ENCODE measurements at places on chromosomes 11 and 22.

DNA sequence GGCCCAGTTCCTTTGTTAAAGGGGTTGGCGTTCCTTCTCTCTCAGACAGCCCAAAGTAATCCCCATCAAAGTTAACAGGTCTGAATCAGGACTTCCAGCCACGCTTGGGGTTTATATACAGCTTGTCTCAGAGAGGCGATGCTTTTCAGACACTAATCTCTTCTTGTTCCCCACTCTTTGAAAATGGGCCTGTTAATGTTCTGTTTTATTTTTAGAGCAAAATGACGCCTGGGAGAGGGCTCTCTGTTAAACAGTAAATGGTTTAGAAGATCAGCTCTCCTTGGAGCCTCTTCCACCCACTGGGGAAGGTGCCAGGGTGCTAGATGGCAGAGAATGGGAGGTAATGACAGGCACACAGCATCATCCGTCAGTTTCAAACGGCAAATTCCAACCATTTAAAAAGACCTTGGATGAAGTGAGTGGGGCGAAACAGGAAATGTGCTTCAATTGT, 235.9 kb upstream of the NARS2 start:
- DNase-seq, result no peak

- no peak for DNase-seq
Observed at GRCh38 chr11:120128392-120129119, 9.4 kb downstream of the TRIM29 start.

- no peak for DNase-seq
Observed at GRCh38 chr22:24883432-24883831, 63.1 kb downstream of the LHFPL7 start.

DNA sequence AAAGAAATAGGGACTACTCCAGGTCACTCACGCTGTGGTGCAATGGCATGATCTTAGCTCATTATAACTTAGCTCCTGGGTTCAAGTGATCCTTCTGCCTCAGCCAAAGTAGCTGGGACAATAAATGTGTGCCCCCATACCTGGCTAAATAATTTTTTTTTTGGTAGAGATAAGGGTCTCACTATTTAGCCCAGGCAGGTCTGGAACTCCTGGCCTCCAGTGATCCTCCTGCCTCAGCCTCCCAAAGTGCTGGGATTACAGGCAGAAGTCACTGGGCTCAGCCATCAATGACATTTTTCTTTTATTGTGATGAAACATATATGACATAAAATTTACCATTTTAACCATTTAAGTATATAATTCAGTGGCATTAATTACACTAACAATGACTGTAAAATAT, 10.6 kb downstream of the SLC5A4 start:
- no peak for DNase-seq

- DNase-seq, result no peak
Observed at GRCh38 chr11:65868076-65868667, 4.4 kb downstream of the EFEMP2 start.

- DNase-seq, result no peak
Observed at GRCh38 chr22:25510876-25511275, 53.6 kb upstream of the GRK3 start.

DNA sequence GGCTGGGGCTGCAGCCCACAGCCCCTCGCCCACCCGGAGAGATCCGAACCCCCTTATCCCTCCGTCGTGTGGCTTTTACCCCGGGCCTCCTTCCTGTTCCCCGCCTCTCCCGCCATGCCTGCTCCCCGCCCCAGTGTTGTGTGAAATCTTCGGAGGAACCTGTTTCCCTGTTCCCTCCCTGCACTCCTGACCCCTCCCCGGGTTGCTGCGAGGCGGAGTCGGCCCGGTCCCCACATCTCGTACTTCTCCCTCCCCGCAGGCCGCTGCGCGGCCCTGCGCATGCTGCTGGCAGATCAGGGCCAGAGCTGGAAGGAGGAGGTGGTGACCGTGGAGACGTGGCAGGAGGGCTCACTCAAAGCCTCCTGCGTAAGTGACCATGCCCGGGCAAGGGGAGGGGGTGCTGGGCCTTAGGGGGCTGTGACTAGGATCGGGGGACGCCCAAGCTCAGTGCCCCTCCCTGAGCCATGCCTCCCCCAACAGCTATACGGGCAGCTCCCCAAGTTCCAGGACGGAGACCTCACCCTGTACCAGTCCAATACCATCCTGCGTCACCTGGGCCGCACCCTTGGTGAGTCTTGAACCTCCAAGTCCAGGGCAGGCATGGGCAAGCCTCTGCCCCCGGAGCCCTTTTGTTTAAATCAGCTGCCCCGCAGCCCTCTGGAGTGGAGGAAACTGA, 731 bp downstream of the GSTP1 start:
- DNase-seq, result no peak

DNA sequence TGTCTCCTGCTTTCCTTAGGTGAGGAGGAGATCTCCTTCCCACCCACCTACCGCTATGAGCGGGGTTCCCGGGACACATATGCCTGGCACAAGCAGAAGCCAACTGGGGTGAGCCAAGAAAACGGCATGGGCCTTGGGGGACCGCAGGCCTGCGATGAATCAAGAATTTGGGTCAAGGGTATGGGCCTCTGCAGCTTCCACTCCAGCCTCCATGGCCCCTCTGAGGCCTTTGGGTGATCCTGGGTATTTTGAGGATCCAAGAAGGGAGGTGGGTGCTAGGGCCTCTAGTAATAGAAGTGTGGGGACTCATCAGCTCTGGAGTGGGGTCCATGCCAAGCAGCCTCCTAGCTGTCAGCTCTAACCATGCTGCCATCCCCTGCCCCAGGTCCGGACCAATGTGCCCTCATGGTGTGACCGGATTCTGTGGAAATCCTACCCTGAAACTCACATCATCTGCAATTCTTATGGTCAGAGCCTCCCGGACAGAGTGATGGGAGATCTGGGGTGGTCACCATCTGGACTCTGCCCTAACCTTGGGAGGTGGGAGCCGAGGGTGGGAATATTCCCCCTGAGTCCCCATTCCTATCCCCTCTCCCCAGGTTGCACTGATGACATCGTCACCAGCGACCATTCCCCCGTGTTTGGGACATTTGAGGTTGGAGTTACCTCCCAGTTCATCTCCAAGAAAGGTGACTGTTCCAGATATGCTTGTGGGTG, 8.6 kb downstream of the INPPL1 start:
- no peak for DNase-seq

DNA sequence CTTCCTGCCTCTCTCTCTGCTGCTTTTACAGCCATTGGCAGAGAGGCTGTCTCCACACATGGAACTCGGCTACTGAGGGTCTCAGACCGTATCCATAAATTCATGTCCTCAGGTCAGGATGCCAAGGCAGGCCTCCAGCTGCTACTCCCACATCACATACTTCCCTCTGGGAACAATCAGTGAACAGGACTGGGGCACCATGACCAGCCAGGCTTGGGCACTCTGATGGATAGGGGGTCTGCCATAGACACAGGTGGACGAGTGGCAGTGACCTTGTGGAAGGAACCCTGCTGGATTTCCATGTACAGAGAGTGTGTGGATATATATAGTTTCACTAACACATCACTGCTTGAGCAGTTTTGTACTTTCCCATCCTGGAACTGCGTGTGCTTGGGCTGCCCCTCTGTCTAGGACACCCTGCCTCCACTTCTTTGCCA, 97.7 kb upstream of the PARVA start:
- DNase-seq, result no peak

DNA sequence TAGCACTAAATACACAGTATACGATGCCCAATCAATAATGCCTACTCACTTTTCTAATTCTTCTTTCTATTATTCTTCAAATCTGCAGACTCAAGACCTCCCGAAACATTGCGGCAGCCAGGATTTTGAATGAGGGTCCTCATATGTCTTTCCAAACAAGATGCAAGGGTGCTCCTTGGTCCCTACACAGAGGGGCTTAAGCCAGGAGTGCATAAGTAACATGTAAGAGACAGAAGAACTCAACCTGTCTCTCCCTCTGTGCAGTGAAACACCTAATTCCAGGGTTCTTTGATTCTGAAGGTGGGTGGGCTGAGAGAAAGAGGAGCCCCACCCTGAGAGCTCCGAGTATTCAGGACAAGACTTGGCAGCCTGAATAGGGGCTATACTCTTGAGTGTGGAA, 117.6 kb downstream of the ZNF280B start:
- DNase-seq, result no peak

GRCh38 chr11:28621753-28622152, 513.6 kb downstream of the METTL15 start:
- DNase-seq, result no peak

DNA sequence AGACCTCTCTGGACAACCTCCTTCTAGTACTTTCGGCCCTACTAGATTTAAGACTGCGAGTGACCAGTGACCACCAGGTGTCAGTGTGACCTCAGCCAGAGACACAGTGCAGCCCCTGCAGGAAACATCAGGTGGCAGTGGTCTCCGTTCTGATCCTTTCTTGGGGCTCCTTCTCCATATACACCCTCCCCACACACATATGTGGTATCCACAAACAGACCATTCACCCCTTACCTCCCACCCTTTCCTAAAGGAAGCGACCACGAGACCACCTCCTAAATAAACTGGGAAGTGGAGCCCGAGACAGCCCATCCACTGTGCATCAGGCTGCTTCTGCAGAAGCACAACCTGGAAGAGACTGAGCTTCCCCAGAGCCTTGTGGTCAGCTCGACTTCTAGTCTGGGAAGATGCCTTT, 38.5 kb upstream of the CYP2D6 start:
- peak; percentile 30 for DNase-seq

- no peak for DNase-seq
Observed at GRCh38 chr22:44383064-44383575, 70.4 kb upstream of the SHISAL1 start.

DNA sequence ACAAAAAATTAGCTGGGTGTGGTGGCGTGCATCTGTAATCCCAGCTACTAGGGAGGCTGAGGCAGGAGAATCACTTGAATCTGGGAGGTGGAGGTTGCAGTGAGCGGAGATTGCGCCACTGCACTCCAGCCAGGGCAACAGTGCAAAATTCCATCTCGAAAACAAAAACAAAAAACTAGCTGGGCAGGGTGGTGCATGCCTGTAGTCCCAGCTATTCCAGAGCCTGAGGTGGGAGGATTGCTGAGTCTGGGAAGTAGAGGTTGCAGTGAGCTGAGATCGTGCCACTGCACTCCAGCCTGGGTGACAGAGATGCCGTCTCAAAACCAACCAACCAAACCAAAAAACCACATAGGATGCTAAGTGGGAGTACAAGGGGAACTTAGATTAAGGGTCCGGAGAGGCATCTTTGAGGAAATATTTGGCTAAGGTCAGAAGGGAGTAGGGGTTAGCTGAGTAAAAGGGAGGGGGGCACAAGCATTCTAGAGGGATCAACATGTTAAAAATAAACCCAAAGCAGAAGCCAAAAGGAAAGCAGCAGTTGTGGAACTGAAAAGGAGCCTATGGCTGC, 10.2 kb downstream of the PHF5A start:
- DNase-seq, result no peak

GRCh38 chr22:36258701-36259614, 6.0 kb downstream of the APOL1 start:
- no peak for DNase-seq

- DNase-seq, result no peak
Observed at GRCh38 chr11:80778432-80778831, 1337.6 kb upstream of the TENM4 start.

DNA sequence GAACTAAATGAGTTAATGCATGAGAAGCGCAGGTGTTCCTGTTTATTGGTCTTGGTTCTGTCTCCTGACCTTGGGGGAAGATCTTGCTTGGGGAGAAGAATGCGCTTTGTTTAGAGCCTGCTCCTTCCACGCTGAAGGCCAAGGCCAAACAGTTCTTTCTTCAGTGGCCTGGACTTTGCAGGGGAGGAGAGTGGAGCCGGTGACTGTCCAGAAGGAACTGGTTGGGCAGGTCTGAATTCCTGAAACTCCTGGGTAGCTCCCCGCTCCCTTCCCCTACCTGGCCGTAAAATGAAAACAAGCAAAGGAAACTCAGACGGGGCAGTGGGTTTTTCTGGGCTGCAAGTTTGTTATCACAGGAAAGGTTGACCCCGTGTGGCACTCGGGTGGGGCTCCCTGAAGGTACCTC, 3.6 kb downstream of the ARHGAP8 start:
- DNase-seq, result no peak

DNA sequence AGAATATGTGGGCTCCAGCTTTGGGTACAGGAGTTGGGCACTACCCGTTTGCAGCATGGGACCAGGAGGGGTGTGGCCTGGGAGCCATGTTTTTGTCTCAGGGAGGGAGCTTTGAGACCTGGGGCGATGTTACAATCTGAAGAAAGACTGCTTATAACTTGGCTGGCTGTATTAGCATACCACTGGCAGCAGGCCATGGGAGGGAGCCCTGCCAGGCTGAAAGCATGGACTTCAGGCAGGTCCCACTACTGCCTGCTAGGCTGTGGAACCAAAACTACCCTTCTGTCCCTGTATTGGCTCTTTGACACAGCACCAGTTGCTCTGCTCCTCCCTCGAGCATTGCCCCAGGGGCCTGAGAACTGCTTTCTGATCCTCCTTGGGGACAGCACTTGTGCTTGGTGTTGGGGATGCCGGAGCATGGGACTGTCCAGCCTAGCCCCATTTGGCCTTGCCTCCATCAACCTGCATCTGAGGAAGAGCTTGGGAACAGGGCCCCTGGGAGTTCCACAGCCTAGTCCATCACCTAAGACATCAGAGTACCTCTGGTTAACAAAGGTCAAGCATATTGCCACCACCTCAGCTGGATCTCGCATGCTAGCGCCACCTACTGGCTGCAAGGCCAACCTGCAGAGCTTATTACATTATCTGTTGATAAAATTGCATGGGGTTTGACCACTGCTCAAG, 217.4 kb downstream of the SBF2 start:
- no peak for DNase-seq

- DNase-seq, result no peak
Observed at GRCh38 chr11:93032580-93032979, 63.1 kb downstream of the MTNR1B start.

- DNase-seq, result no peak
Observed at GRCh38 chr11:126354631-126355323, 709 bp upstream of the ST3GAL4 start.

GRCh38 chr11:111983187-111983986, 41.8 kb upstream of the DLAT start:
- DNase-seq, result no peak

- no peak for DNase-seq
Observed at GRCh38 chr11:16242806-16243205, 113.5 kb downstream of the SOX6 start.

Measured in stimulated activated CD8-positive, alpha-beta memory T cell treated with anti-CD3 and anti-CD28 coated beads, Interleukin-7, amount 100 ng/mL, for 4 hours (primary cell).